ENCODE measurements at places on chromosomes 7 and 10. TPM values are rescaled to one million over a fixed set of nuclear protein-coding genes. Genes with fewer than 3 reads are reported as not detected.

- no peaks in the 10 kb centered on the region for H3K27me3 ChIP-seq
- H3K4me1 ChIP-seq: no peaks in the 10 kb centered on the region
- DNase-seq: no peak
- no peak overlapping the region for H3K4me3 ChIP-seq
- no peak overlapping the region for H3K27ac ChIP-seq
Observed at GRCh38 chr7:38413784-38414183, 140.3 kb upstream of the TARP start.

GRCh38 chr7:88357781-88358525, 51.3 kb upstream of the STEAP4 start:
- H3K36me3 ChIP-seq: no peaks in the 10 kb centered on the region
- DNase-seq: no peak
- no peaks in the 10 kb centered on the region for H3K27me3 ChIP-seq

GRCh38 chr7:29622335-29623265, 59.0 kb downstream of the PRR15 start:
- no peaks in the 10 kb centered on the region for H3K36me3 ChIP-seq
- no peaks in the 10 kb centered on the region for H3K27me3 ChIP-seq
- H3K4me1 ChIP-seq: no peaks in the 10 kb centered on the region
- no peak for DNase-seq
- no peak overlapping the region for H3K27ac ChIP-seq

- no peak overlapping the region for H3K4me3 ChIP-seq
- no peak for DNase-seq
- H3K4me1 ChIP-seq: no peaks in the 10 kb centered on the region
- no peaks in the 10 kb centered on the region for H3K27me3 ChIP-seq
- no peaks in the 10 kb centered on the region for H3K36me3 ChIP-seq
Observed at GRCh38 chr7:2287745-2288144, 26.5 kb downstream of the SNX8 start.

Gene GOLGA7B
- total RNA-seq: 0.27 TPM

Gene GPR15LG
- total RNA-seq: not detected

Gene DNAAF5
- 76.7 TPM for total RNA-seq

Gene SVOPL
- total RNA-seq: 2.3 TPM

Gene ATOH7
- not detected for total RNA-seq
